ENCODE measurements at places on chromosomes 11 and 22.

GRCh38 chr11:39144351-39145130 is 2314.9 kb downstream of the LRRC4C start:
- ATAC-seq: no peak

DNA sequence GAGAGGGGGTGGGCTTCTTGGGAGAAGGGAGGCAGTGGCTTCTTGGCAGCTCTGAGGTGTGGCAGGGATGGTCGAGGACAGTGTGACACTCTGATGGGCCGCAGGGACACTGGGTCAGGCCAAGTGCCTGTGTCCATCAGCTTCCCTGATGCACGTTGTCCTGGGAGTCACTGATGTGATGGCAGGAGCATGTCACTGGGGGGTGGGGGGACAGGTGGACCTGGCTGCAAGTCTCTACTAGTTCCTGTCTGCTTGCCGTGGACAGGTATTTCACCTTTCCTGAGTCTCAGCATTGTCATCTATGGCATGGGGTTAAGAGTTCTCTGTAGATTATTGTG is 592.9 kb downstream of the TBC1D22A start:
- ATAC-seq: no peak

DNA sequence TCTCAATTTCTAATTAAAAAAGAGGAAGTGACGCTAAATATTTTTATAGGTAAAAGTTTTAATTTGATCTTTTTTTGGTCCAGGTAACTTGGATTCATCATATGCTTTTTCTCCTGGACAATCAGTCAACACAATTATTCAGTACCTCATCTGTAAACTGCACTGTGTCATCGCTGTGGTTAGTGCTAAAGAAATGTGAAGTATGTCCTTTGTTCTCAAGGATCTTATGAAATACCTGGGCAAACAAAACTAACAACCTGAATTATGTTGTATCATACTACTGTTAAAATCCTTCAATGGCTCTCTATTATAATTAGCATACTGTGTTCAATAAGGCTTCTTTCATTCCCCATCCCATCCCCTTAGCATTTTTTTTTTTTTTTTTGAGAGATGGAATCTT is 19.9 kb upstream of the SCN3B start:
- no peak for ATAC-seq

GRCh38 chr11:69383372-69384250 is 89.7 kb downstream of the MYEOV start:
- ATAC-seq: no peak

- ATAC-seq: no peak
Measured at GRCh38 chr22:39931251-39931650, 28.9 kb upstream of the TMA7B start.

- no peak for ATAC-seq
Measured at GRCh38 chr11:63242089-63242781, 1.2 kb downstream of the SLC22A25 start.

DNA sequence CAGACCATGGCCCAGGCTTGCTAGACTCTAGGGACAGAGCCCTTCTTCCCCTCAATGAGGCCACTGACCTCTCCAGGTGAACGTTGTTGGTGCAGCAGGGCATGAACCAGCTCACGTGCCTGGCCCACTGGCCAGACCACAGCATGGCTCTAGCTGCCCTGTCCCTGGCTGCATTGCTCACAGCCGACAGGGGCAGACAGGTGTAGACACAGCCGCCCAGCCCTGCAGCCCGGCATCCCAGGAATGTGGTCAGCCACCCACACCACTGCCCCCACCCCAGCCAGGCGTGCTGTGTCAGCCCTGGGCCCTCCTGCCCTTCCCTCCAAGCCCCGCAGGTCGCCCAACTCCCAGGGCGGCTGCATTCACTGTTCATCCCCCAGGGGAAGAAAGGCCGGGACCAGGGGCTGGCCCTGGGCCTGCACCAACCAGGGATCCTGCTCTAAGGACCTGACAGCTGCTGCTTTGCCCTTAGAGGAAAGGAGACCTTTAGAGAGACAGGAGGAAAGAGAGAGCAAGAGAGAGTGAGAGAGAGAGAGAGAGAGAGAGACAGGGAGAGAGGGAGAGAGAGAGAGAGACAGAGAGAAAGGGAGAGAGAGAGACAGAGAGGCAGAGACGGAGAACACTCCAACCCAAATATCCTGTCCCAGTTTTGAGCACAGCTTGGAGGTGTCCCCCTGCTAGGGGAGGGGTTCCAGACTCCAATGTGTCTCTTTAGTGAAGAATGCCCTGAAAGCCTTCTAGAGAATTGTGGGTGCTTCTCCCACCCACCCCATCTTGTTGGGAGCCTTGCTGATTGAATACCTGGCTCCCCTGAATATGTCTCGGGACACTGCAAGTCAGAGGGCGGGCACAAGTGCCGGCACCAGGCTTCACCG is 44.2 kb upstream of the LINC01488 start:
- peak; percentile 64 for ATAC-seq

DNA sequence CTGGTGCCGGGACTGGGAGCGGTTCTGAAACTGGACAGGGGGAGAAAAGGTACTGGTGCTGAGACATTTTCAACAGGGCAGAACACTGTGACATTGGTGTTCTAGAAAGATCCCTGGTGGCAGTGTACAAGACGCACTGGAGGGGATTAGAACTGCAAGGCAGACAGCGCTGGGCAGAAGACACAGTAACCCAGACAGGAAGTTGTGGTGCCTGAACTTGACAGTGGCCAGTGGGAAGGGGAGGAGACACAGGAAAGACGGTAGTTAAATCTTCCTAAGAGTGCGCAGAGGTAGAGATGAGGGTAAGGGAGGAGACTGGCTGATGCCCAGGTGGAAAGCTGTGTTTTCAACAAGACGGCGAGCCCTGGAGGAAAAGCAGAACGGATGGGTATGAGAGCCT is 24.5 kb downstream of the FAM227A start:
- no peak for ATAC-seq

DNA sequence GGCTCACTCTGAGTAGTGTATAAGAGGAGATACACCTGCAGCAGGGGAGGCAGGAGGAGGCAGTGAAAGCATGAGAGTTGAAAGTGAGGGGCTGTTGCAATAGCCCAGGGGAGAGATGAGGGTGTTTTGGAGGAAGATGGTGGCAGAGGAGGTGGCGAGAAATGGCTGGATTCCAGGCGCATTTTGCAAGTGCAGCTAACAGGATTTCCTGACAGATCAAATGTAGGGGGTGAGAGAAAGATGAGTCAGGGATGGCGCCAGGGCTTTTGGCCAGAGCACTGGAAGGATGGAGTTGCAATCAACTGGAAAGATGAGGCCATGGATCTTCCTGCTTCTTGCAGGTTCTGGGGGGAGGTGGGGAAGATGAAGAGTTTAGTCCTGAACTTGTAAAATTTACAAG is 16.8 kb upstream of the TSPAN18 start:
- ATAC-seq: peak; percentile 28

- ATAC-seq: no peak
Measured at GRCh38 chr11:59756558-59756840, 1.3 kb downstream of the STX3 start.

GRCh38 chr11:12160680-12161079 is 50.3 kb downstream of the MICAL2 start:
- ATAC-seq: peak; percentile 23

GRCh38 chr22:23137905-23138561 is 3.8 kb downstream of the RSPH14 start:
- ATAC-seq: no peak

- no peak for ATAC-seq
Measured at GRCh38 chr11:126254819-126255218, 13.9 kb downstream of the SRPRA start.

DNA sequence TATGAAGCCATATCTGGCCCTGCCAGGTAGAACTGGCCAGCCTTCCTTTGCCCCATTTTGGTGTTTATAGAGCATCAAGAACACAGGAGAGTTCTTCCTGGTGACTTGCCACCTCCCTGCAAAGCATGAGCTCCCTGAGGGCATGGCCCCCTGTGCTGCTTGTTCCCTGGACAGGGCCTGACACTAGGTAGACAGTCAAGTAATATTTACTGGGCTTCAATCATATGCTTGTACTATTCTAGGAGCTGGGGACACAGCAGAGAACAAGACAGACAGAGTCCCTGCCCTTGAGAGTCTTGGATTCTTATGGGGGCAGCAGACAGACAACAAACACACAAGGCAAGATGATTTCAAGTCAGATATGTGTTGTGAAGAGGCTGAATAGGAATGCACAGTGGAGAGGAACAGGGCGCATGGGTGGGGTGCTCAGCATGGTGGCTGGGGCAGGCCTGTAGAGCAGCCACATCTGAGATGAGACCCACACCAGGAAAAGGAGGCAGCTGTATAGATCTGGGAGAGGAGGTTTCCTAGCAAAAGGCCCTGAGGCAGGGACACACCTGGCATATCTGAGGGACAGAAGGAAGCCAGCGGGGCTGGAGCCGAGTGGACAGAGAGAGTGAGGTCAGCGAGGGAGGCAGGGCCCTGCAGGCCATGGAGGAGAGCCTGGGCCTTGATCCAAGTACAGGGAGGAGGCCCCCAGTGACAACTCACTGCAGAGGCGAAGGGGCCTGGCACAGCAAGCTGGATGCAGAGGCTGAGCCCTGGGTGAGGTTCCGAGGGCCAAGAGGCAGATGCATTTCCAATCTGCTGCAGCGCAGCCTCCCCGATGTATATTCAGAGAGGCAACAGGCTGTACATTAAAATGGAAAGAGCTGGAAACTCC is 10.2 kb upstream of the CBX6 start:
- ATAC-seq: no peak

GRCh38 chr11:120646206-120646605 is 134.7 kb downstream of the GRIK4 start:
- ATAC-seq: no peak

DNA sequence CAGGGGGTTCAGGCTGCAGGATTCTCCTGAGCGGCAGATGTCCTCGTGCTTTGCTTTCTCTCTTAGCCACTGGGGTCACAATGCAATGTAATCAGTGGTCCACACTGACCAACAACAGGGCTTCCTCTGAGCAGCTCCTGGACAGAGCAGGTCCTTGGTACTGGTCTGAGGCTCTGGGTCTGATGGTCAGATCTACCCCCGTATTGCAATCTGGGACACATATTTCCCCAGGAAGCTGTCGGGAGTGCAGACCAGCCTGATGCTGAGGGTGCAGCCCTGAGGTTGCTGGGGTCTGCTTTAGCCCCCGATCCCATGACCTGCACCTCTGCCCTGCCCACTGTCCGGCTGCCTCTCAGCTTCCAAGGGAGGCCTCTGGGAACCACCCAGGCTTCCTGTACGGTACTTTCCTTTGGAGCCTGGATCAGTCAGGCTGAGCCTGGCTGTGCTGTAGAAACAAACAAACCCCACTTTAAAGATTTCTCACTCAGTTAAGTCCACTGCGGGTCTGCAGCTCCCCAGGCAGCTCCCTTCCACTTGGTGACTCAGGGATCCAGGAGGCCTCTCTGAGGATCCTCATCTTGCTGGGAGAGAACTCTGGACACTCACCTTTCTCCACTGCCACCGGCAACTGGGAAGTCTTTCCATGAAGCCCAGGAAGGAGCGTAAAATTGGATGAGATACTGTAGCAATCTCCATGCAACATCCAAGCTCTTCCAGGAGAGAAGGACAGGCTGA is 1046.6 kb downstream of the TBC1D22A start:
- no peak for ATAC-seq

DNA sequence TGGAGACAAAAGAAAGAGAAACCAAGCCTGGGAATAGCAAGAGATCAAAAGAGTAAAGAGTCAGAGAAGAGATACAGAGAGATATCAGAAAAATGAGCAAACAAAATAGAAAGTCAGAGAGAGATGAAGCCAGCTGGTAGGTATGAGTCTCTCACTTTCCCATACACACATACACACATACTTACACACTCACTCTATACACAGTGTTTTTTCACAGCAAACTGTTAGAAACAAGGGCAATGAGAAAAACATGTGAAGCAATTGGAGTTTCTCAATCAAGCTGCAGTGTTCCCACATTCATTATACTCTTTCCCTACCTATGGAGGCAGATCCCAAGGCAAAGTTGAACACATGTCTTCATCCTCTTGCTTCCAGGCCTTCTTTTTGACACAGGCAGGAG is 2.6 kb upstream of the NLRP10 start:
- no peak for ATAC-seq

GRCh38 chr11:34523053-34523452 is 9.5 kb upstream of the ELF5 start:
- ATAC-seq: no peak

DNA sequence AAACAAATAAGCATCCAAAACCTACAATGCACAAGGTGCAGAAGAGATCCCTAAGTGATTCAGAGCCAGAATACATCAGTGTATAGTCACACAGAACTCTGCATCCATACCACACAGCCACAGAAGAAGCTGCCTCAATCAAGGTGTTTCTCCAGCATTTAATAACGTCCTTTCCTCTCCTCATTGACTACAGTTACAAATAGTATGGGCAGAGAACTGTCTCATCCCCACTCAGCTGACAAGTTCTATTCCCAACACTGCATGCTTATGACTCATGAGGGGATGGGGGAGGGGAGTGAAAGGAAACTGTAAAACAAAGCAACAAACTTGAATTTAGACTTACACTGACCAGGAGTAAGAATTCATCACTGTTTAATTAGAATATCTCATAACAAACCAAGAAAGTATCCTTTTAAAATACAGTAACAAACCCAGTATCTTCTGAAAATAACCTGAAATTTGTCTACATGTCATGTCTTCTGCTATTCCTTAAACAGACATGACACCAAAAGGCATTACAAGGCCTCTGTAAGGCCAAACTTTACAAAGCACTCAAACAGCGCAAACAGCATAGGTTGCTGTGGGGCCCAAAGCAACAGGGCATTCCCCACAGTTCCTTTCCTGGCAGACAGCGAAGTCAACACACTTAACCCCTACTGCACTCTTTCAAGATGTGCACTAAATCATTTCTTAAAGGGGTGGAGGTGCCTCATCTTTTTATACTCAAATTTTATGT is 29.3 kb downstream of the CELF1 start:
- peak; percentile 85 for ATAC-seq

- ATAC-seq: no peak
Measured at GRCh38 chr22:39731481-39731880, 160.9 kb downstream of the CACNA1I start.

DNA sequence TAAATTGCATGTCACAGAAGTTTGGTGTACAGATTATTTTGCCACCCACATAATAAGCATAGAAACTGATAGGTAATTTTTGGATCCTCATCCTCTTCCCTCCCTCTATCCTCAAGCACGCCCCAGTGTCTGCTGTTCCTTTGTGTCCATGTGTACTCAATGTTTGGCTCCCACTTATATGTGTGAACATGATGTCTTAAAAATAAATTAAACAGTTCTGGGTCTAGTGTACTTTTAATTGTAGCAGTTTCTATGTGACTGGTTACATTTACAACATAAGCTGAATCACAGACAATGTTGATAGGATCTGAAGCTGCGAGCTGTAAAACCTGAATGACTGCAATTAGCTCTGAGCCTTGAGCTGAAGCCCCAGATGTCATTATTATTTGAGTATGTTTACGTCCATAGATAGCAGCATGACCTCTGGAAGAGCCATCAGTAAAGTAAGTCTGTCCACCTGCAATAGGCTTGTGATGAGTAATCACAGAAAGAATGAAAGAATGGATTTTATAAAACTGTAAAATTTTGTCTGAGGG is 29.7 kb downstream of the OR10A6 start:
- ATAC-seq: no peak

GRCh38 chr22:43185860-43186261 is 1.1 kb downstream of the TTLL12 start:
- peak; percentile 51 for ATAC-seq

All from SK-N-SH treated with all-trans-retinoic acid at 6 μM for 48 hours (cell line).